Panc1 (cell line): ENCODE measurements at places on chromosomes 4 and X.
A peak's percentile ranks its signal among the peaks of the same experiment; 100 is the strongest.

DNA sequence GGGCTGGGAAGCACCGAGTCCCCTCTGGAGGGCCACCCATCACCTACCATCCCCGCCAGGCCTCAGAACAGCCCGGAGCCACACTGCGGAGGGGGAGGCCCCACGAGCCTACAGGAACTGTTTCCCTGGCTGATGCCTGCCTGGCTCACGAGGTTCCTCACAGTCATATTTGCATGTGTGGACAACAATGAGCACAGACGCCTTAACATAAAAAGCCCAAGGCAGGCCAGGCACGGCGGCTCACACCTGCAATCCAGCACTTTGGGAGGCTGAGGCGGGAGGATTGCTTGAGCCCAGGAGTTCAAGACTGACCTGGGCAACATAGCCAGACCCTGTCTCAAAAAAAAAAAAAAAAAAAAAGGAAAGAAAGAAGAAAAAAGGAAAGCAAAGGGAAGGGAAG, 125.9 kb downstream of the FAM53A start:
- no peak overlapping the region for H3K4me3 ChIP-seq
- peaks cover 4% of the 10 kb centered on the region; the same call in 1 of the 2 replicates for H3K4me1 ChIP-seq
- H3K36me3 ChIP-seq = no peaks in the 10 kb centered on the region
- no peak for DNase-seq
- H3K27ac ChIP-seq = 0 out of 2 replicates have a peak overlapping the region, but pooled peaks have one; percentile 29

DNA sequence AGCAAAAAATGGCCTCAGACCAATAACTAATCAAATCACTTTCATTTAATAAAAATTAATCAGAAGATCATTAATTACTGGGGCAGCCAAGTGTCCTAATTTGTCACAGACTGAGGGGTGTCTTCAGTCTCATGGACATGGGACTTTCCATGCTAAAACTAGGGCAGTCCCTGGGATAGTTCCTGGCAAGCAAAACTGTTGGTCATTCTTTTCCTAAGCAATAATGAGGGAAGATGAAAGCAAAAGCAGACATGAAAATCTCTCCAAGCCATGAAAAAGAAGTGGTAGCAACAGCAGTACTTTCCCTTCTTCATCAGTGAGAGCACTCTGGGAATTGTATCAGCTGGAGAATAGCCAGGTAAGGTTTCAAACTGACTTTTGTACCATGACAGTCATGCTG, 3.7 kb upstream of the ANTXR2 start:
- no peak for DNase-seq
- H3K27me3 ChIP-seq = no peaks in the 10 kb centered on the region
- no peak overlapping the region for H3K4me3 ChIP-seq
- H3K36me3 ChIP-seq = peaks cover 2% of the 10 kb centered on the region; the same call in 1 of the 2 replicates
- no peak overlapping the region for H3K27ac ChIP-seq

DNA sequence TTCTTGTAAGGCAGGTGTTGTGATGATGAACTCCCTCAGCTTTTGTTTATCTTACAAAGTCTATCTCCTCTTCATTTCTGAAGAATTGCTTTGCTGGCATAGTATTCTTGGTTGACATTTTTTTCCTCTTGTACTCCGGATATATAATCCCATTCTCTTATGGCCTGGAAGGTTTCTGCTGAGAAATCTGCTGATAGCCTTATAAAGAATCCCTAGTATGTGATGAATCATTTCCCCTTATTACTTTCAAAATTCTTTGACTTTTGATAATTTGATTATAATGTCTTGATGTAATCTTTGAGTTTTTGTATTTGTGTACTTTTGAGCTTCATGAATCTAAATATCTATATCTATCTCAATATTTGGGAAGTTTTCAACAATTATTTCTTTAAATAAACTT, 655.3 kb upstream of the MAGEB2 start:
- H3K4me3 ChIP-seq = no peak overlapping the region
- H3K27me3 ChIP-seq = no peaks in the 10 kb centered on the region
- no peak for DNase-seq
- no peaks in the 10 kb centered on the region for H3K4me1 ChIP-seq
- no peaks in the 10 kb centered on the region for H3K36me3 ChIP-seq
- no peak overlapping the region for H3K27ac ChIP-seq

- H3K27me3 ChIP-seq = no peaks in the 10 kb centered on the region
- H3K4me3 ChIP-seq = no peak overlapping the region
- DNase-seq = no peak
- no peak overlapping the region for H3K27ac ChIP-seq
- no peaks in the 10 kb centered on the region for H3K4me1 ChIP-seq
- H3K36me3 ChIP-seq = no peaks in the 10 kb centered on the region
These were observed 1018.0 kb upstream of the HS3ST1 start for GRCh38 chr4:12446657-12447185.

DNA sequence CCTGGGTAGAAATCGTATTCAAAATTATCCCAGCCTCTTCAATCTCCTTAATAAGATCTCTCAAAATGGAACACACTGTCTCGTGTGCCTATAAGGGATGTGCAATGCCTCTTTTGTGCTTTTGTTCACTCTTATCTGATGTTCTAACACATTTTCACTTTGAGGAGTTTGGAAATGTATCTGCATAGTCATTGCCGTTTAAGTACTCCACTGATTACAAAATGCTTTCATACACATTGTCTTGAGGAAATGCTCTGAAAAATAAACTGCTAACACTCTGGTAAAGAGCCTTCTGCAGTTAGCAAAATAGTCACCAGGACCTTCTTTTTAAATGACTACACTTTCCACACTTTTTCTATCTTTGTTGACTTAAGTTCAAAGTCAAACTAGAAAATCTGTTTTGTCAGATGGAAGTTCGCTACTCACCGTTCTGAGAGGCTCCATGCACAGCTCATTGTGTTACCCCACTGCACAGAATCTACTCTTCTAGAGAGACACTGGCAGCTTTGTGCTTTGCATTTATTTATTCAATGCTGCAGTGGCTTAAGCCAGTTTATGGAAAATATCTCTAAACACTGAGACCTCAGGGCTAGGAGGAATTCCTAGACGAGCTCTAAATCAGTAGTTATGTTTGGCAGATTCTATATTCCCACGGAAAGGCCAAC, 159.0 kb downstream of the CHIC2 start:
- peaks cover 3% of the 10 kb centered on the region for H3K27me3 ChIP-seq
- no peaks in the 10 kb centered on the region for H3K4me1 ChIP-seq
- DNase-seq = no peak
- no peaks in the 10 kb centered on the region for H3K36me3 ChIP-seq
- H3K27ac ChIP-seq = no peak overlapping the region

- H3K4me1 ChIP-seq = no peaks in the 10 kb centered on the region
- H3K36me3 ChIP-seq = no peaks in the 10 kb centered on the region
- H3K27ac ChIP-seq = no peak overlapping the region
These were observed 245.1 kb downstream of the INPP4B start for GRCh38 chr4:142600952-142601351.

GRCh38 chr4:26194764-26195163, 126.0 kb upstream of the RBPJ start:
- DNase-seq = no peak
- H3K4me3 ChIP-seq = no peak overlapping the region

DNA sequence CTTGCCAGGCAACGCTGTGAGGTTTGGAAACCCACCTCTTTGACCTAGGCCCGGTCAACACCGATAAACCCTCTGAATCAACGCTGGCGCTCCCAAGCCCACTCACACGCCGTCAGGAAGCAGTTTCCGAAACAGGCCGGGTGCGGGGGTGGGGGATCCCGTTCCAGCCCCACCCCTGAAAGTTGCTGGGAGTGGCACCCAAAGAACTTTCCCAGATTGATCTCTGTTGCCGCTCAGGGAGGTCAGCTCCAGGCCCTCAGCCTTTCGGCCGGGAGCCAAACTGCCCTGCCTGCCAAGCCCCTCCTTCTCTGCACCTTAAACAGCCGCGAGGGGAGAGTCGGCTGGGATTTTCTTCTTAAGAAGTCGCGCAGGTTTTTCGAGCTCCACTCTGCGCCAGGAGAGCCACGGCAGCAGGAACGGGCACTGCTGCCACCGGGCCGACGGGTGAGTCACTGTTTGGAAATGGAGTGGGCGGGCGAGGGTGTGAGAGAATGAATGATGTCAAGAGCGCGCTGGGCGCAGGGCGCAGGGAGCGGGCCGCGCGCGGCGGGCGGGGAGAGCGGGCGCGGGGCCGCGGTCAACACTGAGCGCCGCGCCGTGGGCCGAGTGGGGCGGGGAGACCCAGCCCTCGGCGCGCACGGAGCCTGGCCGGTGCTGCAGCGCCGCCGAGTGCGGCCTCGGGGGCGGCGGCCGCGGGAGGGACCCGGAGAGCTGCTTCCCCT, at the start of gene SGMS2:
Gene SGMS2 (plus strand): TSS at position 583 of the 722 bp plus-strand sequence. CDS start 70,622 bp downstream, outside the sequence.
- peak; percentile 39 for DNase-seq
- H3K4me3 ChIP-seq = peak within 1 kb of the TSS; percentile 67
- H3K27ac ChIP-seq = peak within 1 kb of the TSS; percentile 79
- H3K36me3 ChIP-seq = no peaks in the 10 kb centered on the region
- peaks cover 5% of the 10 kb centered on the region for H3K4me1 ChIP-seq

- H3K4me1 ChIP-seq = no peaks in the 10 kb centered on the region; the same call in 1 of the 2 replicates
- no peaks in the 10 kb centered on the region for H3K27me3 ChIP-seq
- no peaks in the 10 kb centered on the region for H3K36me3 ChIP-seq
These were observed 11.7 kb upstream of the BCOR start for GRCh38 chrX:40109288-40110008.

DNA sequence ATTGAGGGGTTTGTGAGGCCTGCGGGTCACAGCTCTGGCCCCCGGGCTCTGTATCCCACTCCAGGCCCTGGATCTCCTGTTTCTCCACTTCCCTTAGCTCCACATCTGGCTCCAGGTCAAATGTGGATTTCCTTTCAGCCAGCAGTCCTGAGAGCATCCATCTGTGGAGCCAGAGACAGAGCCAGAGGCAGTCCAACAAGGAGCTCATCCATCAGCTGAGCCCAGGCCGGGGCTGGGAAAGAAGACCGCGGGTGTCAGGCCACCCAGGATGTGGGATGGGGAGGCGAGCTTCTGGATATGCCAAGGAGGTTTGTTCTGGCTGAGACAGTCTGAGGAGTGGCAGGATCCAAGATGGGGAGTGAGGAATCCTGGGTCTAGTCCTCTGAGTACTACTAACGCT, 91.7 kb downstream of the EFNB1 start:
- no peaks in the 10 kb centered on the region for H3K27me3 ChIP-seq
- H3K27ac ChIP-seq = no peak overlapping the region
- DNase-seq = no peak
- no peaks in the 10 kb centered on the region for H3K4me1 ChIP-seq
- no peaks in the 10 kb centered on the region for H3K36me3 ChIP-seq
- H3K4me3 ChIP-seq = no peak overlapping the region

DNA sequence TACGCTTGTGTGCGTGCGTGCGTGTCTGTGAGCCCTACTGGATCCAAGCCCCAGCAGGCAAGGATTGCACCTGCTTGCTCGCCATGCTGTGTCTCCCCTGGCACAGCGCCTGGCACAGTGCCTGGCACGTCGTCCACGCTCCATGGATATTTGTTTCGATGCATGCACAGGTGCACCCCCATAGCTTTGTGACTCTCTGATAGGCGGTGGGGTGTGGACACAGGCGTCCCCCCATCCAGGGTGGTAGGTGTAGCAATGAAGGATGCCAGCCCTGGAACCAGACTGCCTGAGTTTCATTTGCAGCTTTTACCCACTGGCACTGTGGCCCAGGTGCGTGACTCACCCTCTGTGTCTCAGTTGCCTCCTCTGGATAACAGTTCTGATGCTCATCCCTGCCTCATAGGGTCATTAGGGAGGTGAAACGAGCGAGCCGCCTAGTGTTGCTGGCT, 20.2 kb downstream of the PIGG start:
- no peak overlapping the region for H3K27ac ChIP-seq
- no peaks in the 10 kb centered on the region for H3K4me1 ChIP-seq
- peaks cover 2% of the 10 kb centered on the region for H3K36me3 ChIP-seq
- H3K4me3 ChIP-seq = no peak overlapping the region

DNA sequence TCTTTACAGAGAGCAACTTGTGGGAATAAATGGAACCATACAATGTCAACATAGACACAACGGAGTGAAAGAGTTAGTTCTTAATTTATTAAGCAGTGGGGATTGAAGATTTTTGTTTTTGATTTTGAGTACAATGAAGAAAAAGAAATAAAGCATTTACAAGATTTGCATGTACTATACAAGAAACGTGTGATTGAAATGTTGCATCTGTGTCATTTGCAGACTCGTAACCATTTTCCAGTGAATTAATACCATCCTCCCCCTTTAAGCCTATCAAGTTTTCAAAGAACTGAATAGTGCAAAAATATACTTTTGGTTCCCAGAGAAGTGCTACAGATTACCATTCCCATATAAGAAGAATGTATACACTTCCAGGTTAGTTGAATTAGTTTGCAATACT, 8.6 kb upstream of the KDR start:
- H3K27me3 ChIP-seq = no peaks in the 10 kb centered on the region
- H3K27ac ChIP-seq = no peak overlapping the region
- no peaks in the 10 kb centered on the region for H3K36me3 ChIP-seq
- no peaks in the 10 kb centered on the region for H3K4me1 ChIP-seq
- no peak overlapping the region for H3K4me3 ChIP-seq

DNA sequence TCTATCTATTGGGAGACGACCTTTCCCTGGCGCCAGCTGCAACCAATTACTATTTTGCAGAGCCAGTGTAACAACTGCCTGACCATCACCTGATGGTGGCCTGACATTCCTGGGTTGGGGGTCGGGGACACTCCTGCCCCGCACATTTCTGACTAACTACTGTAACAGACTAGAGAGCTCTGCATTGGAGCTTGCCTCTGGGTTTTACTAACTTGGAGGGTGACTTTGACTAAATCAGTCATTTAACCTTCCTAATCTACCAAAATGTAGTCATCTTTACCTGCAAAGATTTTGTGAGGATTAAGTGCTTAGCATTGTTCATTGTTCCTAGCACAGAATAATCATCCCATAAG, 37.5 kb upstream of the ABCG2 start:
- no peaks in the 10 kb centered on the region for H3K36me3 ChIP-seq
- H3K4me1 ChIP-seq = peaks cover 5% of the 10 kb centered on the region; the same call in 1 of the 2 replicates
- DNase-seq = no peak
- H3K27ac ChIP-seq = peak overlapping the region; percentile 44; the same call in 1 of the 2 replicates
- no peaks in the 10 kb centered on the region for H3K27me3 ChIP-seq

DNA sequence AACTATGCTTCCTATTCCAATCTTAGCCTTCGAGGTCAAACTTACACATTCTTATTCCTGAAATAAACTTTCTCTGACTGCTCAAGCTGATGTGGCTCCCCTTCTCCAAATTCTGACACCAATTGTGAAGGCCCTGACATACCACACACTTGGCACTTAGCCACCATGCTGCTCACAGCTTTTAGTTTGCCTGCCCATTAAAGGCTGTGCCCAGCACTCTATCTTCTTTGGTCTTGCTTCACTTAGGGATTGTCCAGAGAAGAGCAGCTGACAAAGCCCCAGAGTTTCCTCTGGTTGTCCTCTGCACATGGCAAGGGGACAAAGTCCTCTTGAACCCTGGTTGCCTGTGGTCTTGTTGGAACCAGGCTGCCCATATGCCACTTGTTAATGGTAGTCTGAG, 126.1 kb downstream of the ARHGEF9 start:
- no peak overlapping the region for H3K27ac ChIP-seq
- H3K27me3 ChIP-seq = no peaks in the 10 kb centered on the region
- no peak overlapping the region for H3K4me3 ChIP-seq
- H3K4me1 ChIP-seq = no peaks in the 10 kb centered on the region
- DNase-seq = no peak

GRCh38 chr4:53818104-53818503, 226.8 kb upstream of the LNX1 start:
- no peak overlapping the region for H3K27ac ChIP-seq
- H3K4me1 ChIP-seq = no peaks in the 10 kb centered on the region
- no peak for DNase-seq
- no peak overlapping the region for H3K4me3 ChIP-seq
- H3K27me3 ChIP-seq = no peaks in the 10 kb centered on the region
